Activated effector memory CD4-positive, alpha-beta T cell treated with anti-CD3 and anti-CD28 coated beads, Interleukin-2, amount 50 U/mL, for 16 hours (primary cell): ENCODE measurements at places on chromosomes 4 and X.

- DNase-seq: no peak
Observed at GRCh38 chr4:123110685-123111084, 188.3 kb upstream of the NUDT6 start.

DNA sequence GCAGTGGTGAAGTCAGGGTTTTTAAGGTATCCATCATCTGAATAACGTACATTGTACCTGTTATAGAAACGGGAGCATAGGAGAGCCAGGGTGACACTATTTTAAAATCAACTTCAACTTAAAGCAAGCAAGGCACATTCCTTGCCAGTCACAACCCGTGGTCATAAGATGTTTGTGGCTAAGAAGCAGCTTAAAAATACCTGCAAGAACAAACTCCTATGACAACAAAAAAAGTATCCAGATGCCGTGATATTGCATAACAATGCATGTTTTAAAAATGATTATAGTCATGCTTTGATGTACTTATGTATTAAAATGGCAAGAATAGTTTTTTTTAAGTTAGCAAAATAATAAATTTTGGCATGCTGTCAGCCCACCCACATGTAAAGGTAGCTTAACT lies 16.5 kb upstream of the SYNPO2 start:
- no peak for DNase-seq

GRCh38 chrX:135543924-135544323 lies 23.5 kb downstream of the INTS6L start:
- peak; percentile 63 for DNase-seq

DNA sequence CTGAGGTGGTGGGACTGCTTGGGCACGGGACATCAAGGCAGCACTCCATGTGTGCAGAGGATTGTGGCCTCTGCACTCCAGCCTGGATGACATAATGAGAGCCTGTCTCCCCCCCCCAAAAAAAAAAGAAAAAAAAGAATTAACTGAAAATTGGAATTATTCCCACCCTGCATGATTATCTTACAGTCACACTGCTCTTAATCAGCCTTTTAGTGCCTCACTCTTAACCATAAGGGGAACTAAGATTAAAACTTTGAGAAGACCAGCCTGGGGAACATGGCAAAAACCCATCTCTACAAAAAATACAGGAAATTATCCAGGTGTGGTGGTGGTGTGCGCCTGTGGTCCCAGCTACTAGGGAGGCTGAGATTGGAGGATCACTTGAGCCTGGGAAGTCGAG lies 94.6 kb downstream of the UBE2K start:
- DNase-seq: no peak

DNA sequence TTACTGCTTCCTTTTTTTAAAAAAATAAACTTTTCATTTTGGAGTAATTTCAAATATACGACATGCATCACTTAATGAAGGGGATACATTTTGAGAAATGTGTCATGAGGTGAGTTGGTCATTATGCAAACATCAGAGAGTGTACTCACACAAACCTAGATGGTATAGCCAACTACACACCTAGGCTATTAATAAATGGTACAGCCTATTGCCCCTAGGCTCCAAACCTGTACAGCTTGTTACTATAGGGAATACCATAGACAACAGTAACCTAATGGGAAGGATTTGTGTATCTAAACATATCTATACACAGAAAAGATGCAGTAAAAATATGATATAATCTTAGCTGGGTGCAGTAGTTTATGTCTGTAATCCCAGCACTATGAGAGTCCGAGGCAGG lies 29.1 kb downstream of the SETD7 start:
- DNase-seq: no peak

- DNase-seq: no peak
Observed at GRCh38 chr4:112302320-112303274, 5.4 kb downstream of the ALPK1 start.

GRCh38 chr4:38526412-38526811 lies 137.6 kb upstream of the KLF3 start:
- no peak for DNase-seq

GRCh38 chr4:1260418-1261106 lies 11.6 kb upstream of the CTBP1 start:
- DNase-seq: no peak
